ENCODE measurements at places on chromosomes 5 and 9.

DNA sequence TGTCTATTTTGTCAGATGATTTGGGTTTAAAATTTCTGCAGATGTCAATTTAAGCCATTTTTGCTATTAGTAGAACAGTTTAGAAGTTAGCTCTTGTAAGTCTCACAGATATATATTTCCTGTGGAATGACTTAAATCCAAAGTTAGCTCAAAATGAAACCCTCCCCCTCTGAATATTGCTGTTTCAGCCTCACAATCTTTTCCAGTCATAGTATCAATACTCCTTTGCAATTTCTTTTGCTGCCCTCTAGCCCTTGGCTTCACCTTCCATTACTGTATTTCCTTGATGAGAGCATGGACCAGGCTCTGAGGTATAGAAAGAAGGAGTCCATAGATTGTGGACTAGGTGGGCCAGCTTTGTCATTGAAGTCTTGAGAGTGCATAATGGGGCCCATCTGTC, 124.4 kb downstream of the ATG10 start:
- DNase-seq: no peak

DNA sequence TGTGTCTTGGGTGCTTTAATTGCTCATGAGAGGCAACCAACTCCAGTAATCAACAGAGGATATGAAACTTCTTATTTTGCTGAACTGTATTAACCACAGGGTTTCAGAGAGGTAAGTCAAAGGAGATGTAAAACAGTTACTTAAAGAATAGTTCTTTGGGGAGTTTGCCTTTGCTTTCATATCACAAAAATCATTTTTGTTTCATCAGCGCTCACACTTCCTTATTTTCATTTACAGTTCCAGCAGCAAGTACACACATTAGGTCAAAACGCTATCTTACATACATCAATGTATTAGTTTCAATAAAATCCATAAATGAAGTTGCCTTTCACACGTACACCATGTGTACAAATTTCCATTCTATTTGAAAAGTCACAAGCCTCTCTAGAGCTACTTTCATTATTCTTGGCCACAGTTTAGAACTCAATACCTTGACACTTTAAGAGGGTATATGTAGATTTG, 50.1 kb downstream of the ST8SIA4 start:
- DNase-seq: no peak

- DNase-seq: no peak
Observed at GRCh38 chr5:1541702-1542400, 18.1 kb upstream of the LPCAT1 start.

- no peak for DNase-seq
Observed at GRCh38 chr5:149664083-149664482, 66.0 kb upstream of the PPARGC1B start.

- DNase-seq: no peak
Observed at GRCh38 chr5:83255268-83255667, 177.9 kb downstream of the XRCC4 start.

- no peak for DNase-seq
Observed at GRCh38 chr5:35939639-35940038, 1.2 kb upstream of the CAPSL start.

DNA sequence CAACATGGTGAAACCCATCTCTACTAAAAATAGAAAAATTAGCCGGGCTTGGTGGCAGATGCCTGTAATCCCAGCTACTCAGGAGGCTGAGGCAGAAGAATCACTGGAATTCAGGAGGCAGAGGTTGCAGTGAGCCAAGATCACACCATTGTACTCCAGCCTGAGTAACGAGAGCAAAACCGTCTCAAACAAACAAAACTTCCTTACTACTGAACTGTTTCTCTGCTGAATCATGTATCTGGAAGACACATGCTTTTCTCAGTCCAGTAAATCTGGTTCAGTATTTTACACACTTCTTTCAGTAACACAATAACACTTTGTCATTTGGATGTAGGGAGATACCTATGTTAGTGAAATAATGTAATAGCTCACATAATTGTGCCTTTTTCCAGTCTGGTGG, 7.9 kb downstream of the TRMT10B start:
- DNase-seq: no peak

DNA sequence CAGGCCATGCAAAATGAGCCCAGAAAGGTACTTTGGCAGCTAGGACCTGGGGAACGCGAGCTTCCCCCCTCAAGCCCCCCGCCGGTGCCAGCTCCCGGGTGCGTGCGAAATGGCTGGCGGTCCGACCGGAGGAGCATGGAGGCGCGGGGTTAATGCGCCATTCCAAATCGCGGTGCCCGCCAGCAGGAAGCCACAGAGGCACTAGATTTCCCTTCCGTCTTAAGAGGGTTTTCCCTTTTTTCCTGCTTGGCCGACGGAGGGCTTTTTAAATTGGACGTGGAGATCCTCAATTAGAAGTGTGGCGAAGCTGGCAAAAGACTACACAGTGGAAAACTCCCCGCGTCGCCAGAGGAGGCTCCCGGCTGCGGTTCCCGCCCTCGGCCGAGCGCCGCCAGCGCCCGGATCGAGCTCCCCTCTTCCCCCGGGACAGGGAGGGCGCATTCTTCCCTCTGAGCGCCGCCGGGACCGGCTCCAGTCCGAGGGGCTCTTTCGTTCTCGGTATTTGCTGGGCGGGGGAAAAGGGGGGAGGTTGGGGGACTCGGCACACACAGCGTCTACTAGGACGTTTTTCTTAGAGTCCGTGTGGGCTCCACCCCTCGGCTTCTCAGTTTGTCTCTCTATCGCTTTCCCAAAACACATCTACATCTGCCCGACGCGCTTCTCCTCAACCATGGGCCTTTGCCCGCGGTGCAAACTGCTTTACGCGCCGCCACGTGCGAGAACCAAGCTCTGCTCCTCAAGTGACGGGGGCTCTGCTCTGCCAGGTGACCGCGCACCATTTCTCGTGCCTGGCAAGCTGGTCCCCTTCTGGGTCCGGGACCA, 3.0 kb downstream of the GDNF start:
- DNase-seq: peak; percentile 61

GRCh38 chr9:84293001-84293798, 47.4 kb downstream of the SLC28A3 start:
- no peak for DNase-seq

- peak; percentile 55 for DNase-seq
Observed at GRCh38 chr9:4042991-4043390, 256.9 kb downstream of the GLIS3 start.

DNA sequence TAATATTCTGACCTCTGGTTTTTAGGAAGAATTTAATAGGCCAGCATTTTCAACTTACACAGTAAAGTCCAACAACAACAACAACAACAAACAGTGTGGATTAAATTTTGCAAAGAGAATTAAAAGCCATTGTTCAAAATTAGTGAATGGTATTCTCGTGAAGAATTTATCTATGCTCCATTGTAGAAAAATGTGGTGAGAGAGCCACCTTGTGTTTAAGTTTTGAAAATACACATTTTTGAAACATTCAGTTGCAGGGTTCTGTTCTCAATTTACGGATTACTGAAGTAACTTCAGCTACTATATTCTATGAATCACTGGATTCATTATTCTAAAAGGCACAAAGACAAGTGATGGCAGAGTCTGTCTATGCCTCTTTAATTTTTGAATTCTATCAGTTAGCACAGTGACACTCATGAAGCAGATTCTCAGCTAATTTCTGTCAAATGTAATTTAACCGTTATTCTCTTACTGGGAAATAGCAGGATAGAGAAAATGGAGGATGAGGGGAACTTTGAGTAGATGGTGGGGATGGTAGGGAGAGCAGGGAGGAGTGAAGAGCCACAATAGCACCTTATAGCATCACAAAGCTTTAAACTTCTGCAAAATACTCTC, 11.0 kb downstream of the CCDC152 start:
- DNase-seq: peak; percentile 27

DNA sequence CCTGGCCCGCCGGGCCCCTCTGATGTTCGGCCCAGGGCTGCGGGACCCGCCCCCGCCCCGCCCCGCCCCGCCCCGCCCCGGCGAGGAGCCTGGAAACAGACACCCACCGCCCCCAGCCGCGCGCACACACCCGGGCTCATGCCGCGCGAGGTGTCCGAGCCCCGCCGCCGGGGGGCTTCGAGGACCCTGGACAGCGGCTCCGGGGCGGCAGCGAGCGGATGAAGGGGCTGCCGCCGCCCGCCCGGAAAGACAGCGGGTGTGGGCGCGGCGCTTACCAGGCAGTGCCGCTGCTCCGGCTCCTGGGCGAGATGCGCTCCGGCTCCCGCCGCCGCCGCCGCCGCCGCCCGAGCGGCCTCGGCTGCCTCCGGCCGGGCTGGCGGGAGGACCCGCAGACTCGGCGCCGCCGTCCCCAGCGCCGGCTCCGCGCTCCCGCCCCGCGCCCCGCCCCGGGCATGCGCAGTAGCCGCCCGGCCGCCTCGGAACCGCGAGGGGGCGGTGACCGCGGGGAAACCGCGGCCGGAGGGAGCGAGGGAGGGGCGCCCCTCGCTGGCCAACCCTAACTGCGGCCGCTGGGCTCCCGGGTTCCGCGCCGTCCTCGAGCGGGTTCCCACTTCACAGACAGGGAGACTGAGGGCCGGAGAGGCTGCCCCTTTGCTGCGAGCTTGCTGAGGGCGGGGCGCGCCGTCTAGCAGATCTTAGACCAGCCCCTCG, at the start of gene GPRIN1:
TSS of gene GPRIN1 (minus strand) at position 433 of the 711 bp plus-strand sequence. CDS start 10,322 bp downstream, outside the sequence.
- peak; percentile 71 for DNase-seq

DNA sequence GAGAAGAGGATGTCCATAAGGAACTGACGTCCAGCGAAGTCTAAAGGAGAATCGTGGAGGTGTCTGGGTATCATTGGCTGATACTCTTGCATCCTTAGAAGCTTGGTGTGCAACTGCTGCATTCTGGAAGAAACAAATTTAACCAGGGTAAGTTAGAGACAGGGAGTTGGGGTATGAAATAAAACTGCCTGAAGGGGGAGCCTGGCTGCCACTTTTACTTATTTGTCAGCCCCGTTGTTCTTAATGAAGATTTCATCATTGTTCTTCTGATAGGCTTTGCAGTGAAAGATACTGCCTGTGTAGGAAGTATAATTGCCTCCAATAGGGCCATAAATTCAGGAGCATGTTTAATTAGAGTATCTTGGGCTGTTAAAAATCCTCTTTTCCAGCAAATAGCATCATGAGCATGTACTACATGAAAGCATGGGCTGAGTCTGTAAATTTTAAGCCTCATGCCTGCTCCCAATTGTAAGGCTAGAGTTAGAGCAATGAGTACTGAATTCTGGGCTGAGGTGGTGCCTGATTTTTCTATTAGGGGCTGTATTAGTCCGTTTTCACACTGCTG, 1264.5 kb upstream of the ACO1 start:
- DNase-seq: peak; percentile 52

- no peak for DNase-seq
Observed at GRCh38 chr9:136949239-136949816, 2.7 kb upstream of the LCN12 start.

DNA sequence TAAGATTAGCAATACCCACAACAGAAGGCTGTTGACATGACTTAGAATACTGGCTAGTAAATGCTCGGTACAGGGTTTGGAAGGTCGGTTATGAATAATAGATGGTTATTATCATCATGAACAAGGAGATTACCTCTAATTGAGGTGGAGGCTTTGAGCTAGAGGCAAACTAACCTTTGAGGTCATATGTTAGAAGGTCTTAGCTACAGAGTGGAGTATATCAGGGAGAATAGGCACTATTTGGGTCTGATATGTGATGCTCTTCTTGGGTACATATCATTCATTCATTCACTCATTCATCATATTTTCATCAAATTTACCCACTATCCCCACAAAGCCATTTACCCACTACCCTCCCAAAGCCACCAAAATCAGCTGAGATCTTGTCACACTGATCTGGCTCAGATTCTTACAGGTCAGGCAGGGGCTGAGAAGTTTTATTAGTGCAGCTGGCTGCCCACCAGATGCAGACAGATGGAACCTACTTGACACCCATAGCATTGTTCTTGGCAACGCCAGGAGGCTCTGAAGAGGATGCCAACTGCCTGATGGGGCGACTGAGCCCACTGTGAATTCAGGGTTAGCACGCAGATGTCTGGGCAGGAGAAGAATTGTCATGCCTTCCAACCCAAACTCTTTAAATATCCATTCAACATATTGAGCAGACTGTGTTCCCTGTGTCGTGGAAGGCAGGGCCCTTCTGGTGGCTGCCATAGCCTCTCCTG, 90.2 kb upstream of the SH3PXD2B start:
- DNase-seq: no peak

DNA sequence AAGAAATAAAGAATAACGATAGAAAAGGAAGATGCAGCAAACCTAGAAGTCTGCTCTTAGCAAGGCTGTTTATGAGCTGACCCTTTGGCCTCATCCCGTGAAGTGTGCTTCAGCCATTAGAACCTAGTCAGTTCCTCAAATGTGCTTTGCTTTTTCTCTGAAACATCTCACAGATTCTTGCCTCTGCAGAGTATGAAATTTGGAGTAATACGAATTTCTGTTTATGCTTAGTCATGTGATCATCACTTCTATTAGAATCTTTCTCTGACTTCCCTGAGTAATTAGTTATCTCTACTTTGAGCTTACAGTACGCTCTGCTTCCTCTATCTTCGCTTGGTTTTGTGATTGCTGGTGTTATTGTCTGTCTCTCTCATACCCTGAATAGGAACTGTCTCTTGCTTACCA, 11.3 kb downstream of the CYSTM1 start:
- DNase-seq: no peak

DNA sequence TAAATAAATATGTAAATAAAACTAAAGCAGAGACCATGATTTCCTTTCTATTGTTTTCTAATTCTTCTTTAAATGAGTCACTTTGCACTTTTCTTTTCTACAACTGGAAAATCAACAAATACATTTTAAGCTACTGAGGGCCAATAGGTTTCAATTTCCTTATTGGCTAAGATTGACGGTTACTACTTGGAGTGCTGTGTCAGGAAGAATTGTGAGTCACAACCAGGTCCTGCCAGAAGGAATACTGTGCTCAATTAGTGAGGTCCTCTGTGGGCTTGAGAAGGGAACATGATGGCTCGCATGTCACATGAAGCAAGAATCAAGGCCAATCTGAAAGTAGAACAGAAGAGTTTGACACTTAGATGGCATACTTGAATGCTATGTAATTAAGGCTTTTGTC, 110.8 kb downstream of the HMHB1 start:
- DNase-seq: no peak

- DNase-seq: no peak
Observed at GRCh38 chr5:154097031-154097430, 58.3 kb downstream of the MFAP3 start.

GRCh38 chr9:12935714-12936113, 160.9 kb downstream of the LURAP1L start:
- DNase-seq: no peak

DNA sequence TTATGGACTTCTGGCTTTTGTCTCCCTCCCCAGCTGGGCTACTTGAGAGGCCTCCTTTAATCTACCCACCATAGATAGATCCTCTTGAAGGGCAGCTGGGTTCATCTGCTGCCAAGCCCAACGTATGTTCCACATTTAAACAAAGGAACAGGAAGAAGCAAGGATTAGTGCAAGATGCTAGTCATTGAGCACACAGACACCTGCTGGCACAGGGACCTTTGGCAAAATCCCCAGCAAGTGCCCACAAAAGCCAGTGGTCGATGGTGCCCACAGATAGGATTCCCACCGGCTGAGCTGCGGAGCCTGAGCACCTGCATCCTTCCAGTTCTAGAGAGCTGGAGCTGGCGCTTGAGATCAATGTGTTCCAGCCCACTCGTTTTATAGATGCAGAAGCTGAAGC, 57.7 kb upstream of the SHB start:
- peak; percentile 65 for DNase-seq

DNA sequence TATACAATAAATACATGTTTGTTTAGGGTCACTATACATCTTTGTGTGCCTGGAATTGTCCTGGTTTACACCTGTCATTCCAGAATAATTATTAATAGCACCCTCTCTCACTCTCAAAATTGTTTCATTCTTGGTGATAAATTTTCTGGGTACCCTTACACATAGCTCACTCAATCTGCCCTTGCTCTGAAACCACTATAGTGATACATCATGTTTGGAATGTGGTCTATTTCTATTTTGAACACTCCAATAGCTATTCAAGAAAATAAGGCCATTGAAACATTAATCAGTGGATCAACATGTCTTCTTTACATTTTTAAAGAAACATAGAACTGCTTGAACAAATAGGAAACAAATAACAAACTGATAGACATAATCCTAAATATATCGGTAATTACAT, 158.7 kb downstream of the ARRDC3 start:
- DNase-seq: no peak
